Activated T-helper 1 cell treated with anti-CD3 and anti-CD28 coated beads, Interleukin-2, amount 50 U/mL, for 16 hours (primary cell): ENCODE measurements at places on chromosomes 2 and 18.
A peak's percentile ranks its signal among the peaks of the same experiment; 100 is the strongest.

GRCh38 chr2:130996691-130997090, 96.6 kb downstream of the FAM168B start:
- DNase-seq, result no peak

- no peak for DNase-seq
Measured at GRCh38 chr18:59616501-59616900, 80.7 kb downstream of the CCBE1 start.

GRCh38 chr2:142300517-142300916, 169.7 kb upstream of the LRP1B start:
- no peak for DNase-seq

GRCh38 chr2:128413718-128414341, 95.2 kb upstream of the HS6ST1 start:
- DNase-seq, result no peak

DNA sequence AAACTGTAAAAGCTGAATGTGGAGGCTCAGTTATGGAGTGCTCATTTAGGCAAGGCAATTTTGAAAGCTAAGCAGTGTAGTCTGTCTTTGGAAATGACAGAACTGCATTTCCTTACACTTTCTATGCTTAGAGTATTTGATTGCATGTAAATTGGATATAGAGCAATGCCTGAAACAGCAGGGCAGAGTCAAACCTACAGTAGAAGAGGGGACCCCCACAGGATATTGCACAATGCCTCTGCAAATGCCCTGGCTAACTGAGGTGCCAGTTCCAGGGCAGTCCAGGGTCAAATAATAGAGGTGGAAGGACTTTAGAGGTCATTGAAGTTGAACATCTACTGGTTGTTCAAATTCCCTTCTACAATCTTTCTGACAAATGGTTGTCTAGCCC, 2.2 kb downstream of the TMEM178A start:
- no peak for DNase-seq

GRCh38 chr2:227460070-227460485, 11.9 kb upstream of the AGFG1 start:
- DNase-seq, result peak; percentile 22

DNA sequence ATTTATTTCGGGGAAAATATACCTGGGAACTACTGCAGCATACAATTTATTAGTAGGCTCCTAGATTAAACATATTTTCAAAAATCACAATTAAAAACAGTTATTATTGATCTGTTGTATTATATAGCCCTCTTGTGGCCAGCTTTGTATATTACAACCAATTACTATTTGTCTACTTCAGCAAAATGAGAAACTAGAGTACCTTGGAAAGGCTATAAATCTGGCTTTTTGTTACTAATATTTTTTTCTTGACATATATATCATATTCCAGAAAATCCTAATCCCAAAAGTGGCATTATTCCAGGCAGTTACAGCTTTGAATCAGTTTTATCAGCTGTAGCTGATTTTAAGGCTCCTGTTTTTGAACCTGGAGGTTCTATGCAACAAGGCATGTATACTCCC, 101.2 kb downstream of the UBR3 start:
- no peak for DNase-seq
